ENCODE measurements at places on chromosomes 7 and 10.

DNA sequence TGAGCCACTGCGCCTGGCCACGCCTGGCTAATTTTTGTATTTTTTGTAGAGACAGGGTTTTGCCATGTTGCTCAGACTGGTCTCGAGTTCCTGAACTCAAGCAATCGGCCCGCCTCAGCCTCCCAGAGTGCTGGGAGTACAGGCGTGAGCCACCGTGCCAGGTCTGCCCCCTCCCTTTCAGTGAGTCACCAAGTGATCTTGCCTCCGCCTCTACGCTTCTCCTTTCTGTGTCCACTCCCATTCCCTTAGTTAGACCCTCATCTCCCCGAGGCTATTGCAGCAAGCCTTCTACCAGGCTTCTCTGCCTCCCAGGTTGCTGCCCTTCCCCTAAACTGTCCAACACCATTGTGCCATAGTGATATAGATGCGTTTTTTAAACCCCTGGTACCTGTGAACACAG is 32.9 kb downstream of the CDC123 start:
- no peak for DNase-seq

DNA sequence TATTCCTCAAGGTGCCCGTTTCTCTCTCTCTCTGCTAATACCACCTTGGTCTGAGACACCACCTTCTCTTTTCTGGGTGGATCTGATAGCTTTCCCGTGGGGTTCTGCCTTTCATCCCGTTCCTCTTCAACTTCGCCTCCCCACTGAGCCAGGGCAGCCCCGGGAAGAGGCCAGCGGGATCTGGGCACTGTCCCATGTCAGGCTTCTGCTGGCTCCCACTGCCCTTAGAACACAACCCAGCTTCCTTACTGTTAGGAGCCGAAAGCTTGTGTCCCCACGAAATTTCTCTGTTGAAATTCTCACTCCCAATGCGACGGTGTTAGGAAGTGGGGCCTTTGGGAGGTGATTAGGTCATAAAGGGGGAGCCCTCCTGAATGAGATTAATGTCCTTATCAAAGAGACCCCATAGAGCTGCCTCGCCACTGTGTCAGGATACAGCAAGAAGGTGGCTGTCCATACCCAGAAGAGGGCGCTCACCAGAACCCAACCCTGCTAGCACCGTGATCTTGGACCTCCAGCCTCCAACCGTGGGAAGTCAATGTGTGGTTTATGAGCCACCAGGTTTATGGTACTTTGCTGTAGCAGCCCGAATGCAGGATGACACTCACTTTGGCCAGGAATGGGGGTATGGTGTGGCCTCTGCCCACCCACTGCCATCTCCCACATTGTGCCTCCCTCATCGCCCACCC is 79.2 kb downstream of the CAMK1D start:
- no peak for DNase-seq

- no peak for DNase-seq
Observed at GRCh38 chr7:137953665-137954470, 48.0 kb downstream of the CREB3L2 start.

DNA sequence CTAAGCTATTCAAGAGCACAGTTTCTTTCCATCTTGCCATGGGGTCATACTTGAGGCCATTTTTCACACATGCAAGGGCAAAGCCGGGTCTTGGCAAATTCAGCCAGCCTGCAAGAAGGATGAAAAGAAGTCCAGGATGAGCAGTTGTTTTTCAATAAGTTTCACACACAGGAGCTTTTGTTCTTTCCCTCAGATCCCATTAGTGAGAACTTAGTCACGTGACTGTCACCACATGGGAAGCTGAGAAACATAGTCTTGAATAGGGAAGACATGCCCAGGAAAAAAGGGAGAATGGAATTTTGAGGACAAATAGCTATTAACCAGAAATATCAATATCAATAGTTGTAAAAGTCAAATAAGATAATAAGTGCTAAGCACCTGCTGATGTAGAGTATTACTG is 137.7 kb downstream of the AHR start:
- no peak for DNase-seq

DNA sequence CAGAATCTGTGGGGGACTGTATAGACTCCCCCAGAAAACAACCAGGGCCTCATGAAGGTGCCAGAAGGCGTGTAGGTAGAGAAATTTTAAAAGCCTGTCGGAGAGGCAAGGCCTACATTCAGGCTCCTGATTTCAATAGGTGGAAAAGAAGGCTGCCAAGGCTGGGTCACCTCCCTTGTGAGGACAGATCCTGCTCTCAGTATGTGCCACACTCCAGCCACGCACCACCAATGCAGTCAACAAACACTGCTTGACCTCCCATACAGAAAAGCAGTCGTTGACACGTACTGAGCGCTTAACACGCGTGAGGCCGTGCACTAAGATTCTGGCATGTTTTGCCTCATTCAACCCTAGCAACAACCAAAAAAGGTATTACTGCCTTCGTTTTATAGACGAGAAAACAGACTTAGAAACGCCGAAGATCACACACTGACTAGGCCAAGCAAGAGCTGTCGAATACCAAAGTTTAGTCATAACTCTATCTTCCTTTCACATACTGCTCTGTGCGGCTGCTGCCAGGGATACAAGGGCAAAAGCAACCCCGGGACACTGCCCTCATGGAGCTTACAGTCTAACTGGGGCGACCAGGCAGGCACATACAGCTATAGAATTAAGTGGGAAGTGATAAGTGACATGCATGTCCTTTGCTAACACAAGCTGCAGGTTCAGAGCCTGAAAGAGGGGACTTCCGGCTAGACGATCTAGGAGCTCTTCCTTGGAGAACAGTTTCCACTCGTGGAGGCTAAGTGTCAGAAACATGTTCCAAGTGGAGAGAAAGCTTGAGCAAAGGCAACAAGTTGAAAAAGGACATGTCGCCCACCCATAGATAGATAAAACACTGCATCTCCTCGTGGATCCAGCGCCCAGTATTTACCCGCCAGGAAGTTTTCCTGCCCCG is 797 bp upstream of the NKX2-3 start:
- DNase-seq = no peak

- DNase-seq = no peak
Observed at GRCh38 chr10:26217396-26218086, 967 bp downstream of the GAD2 start.

- DNase-seq = no peak
Observed at GRCh38 chr7:149832332-149833041, 5.7 kb upstream of the ZNF862 start.

GRCh38 chr10:92081641-92082040 is 158.1 kb downstream of the BTAF1 start:
- no peak for DNase-seq

DNA sequence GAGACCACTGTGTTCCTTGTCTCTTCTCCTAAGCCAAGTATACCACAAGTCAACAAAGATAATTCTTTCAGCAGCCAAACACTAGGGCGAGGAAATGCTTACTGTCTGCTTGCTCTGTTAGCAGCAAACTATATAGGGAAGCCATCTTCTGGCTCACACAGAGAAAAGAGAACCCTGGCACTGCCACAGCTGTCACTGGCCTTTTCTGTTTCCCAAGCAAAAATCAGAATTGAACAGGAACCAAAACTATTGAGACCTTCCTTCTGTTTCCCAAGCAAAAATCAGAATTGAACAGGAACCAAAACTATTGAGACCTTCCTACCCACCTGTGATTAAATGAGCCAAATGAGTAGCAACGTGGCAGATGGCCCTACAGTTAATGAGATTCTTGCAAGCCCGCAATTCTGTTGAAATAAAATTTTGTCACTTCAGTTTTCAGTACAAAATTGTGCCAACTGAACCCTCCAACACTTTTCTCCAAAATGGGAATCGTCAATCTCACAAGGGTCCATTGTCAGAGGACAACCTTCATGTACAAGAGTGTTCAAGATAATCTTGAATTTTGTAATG is 54.5 kb downstream of the LRRTM3 start:
- no peak for DNase-seq

DNA sequence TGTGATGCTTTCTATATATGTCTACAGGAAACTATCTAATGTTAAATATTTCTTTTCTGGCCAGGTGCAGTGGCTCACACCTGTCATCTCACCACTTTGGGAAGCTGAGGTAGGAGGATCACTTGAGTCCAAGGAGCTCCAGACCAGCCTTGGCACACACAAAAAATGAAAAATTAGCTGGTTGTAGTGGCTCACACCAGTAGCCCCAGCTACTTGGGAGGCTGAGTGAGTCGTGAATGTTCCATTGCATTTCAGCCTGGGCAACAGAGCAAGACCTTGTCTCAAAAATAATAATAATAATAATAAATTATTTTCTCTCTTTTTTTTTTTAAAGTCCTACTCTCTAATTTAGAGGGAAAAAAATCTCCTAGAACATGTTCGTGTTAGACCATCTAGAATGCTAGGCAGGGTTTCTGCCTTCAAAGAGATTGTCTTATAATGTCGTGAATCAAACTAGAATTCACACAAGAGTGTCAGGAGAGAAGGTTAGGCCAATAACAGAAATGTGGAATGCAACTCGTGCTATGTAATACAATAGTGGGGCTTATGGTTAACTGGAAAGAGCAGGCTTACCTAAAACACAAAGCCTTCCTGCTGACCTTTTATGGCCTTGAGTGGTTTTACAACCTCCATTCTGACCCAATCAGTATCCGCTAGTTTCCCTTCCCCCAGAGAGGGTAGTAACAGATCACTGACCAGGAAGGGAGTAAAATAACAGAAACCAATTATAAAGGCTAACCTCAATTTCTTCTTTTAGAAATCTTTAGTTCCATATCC is 46.3 kb downstream of the MYOF start:
- DNase-seq = no peak

DNA sequence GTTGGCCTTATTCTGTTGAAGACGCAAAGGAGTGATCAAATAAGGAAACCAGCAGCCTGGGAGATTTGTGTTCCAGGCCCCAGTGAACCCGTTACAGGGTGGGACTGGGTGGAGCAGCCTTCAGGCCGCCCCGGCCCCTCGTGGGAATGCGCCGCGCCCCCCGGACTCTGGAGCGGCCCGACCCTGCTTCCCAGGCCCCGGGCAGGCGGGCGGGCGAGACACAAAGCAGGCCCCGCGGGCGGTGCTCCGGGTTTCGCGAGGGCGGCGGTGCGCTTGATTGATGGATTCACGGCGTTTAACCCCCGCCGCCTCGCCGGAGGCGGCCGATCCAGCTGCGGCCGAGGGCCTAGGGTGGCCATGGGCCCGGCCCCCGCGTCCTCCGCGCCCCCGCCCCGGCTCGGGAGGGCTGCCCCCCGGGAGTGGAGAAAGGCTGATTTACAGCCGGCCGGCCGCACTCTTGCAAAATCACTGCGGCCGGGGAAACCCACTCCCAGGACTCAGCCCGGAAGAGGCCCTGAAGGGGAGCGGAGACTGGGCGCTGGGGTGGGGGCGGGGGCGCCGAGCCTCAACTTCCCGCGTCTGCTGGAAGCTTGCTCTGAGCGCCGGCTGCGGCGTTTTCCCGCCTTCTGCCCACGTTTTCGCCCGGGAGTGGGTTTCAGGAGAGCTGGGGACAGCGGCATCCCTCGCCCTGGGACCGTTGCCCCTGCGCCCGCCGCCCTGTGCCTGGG is 299.6 kb upstream of the NFE2L3 start:
- DNase-seq = no peak

DNA sequence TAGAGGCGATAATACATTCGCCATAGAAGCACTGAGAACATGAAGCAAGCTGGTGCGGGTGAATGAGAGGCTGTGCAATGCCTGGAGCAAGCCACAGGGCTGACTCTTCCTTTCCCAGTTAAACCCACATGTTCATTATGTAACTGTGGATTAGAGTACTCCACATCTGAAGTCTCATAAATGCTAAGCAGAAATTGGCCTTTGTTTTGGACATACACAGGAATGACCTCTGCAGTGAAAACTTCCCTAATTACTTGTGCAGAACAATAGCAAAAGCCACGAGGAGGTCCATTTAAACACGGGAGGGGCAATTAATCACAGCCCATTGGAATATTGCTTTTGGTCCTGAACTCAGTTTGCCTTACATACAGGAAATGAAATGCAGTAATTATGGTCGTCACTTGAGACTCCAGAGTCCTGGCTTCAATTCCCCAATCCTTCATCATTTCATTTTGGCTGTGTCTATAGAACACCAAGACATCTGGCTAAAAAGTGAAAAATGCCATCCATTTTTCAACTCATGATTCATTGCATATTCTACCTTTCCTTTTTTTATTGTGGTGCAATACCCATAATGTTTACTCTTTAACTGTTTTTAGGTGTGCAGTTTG is 78.7 kb upstream of the CXCL12 start:
- DNase-seq = no peak

GRCh38 chr10:88670497-88670896 is 6.3 kb downstream of the LIPF start:
- DNase-seq = no peak

- DNase-seq = no peak
Observed at GRCh38 chr7:131945957-131946544, 389.6 kb upstream of the PODXL start.
